Activated CD8-positive, alpha-beta T cell treated with anti-CD3 and anti-CD28 coated beads, Interleukin-2, amount 10 ng/mL, durations not matched to agents 7 days and 5 days (primary cell): ENCODE measurements at places on chromosomes 1 and 21.

- no peaks in the 10 kb centered on the region for H3K4me1 ChIP-seq
- no peak overlapping the region for H3K27ac ChIP-seq
- DNase-seq: no peak
- no peaks in the 10 kb centered on the region for H3K36me3 ChIP-seq
- peaks cover 10% of the 10 kb centered on the region for H3K27me3 ChIP-seq
These were observed 7.3 kb downstream of the UQCRHL start for GRCh38 chr1:15799928-15800835.

GRCh38 chr1:214364386-214364785, 83.4 kb downstream of the SMYD2 start:
- DNase-seq: no peak
- peaks cover 17% of the 10 kb centered on the region for H3K27me3 ChIP-seq
- H3K36me3 ChIP-seq: no peaks in the 10 kb centered on the region

- H3K27me3 ChIP-seq: no peaks in the 10 kb centered on the region
- no peak overlapping the region for H3K4me3 ChIP-seq
These were observed 5.3 kb downstream of the TTC24 start for GRCh38 chr1:156584813-156585212.

- H3K4me3 ChIP-seq: no peak overlapping the region
- H3K4me1 ChIP-seq: peaks cover 26% of the 10 kb centered on the region
- DNase-seq: peak; percentile 37
- peaks cover 2% of the 10 kb centered on the region for H3K27me3 ChIP-seq
These were observed 36.7 kb upstream of the LRRC8B start for GRCh38 chr1:89487972-89488371.
